Smooth muscle cell of bladder (primary cell): ENCODE measurements at places on chromosomes 7 and 10. TPM values are rescaled to one million over a fixed set of nuclear protein-coding genes. Genes with fewer than 3 reads are reported as not detected.

The ERVW-1 gene
- total RNA-seq, result 0.09 TPM in 1 of 2 replicates, not detected in the other

The SLC29A3 gene
- 1.1 and 1.5 TPM in 2 replicates for total RNA-seq

The MALRD1 gene
- total RNA-seq, result 0.83 and 1.00 TPM in 2 replicates

The PRLHR gene
- not detected in 2 replicates for total RNA-seq

The DOCK1 gene
- total RNA-seq, result 84.2 and 98.5 TPM in 2 replicates

The ACADSB gene
- 6.8 and 8.0 TPM in 2 replicates for total RNA-seq
